ENCODE measurements at places on chromosomes 13 and 19. TPM values are rescaled to one million over a fixed set of nuclear protein-coding genes. Genes with fewer than 3 reads are reported as not detected.

DNA sequence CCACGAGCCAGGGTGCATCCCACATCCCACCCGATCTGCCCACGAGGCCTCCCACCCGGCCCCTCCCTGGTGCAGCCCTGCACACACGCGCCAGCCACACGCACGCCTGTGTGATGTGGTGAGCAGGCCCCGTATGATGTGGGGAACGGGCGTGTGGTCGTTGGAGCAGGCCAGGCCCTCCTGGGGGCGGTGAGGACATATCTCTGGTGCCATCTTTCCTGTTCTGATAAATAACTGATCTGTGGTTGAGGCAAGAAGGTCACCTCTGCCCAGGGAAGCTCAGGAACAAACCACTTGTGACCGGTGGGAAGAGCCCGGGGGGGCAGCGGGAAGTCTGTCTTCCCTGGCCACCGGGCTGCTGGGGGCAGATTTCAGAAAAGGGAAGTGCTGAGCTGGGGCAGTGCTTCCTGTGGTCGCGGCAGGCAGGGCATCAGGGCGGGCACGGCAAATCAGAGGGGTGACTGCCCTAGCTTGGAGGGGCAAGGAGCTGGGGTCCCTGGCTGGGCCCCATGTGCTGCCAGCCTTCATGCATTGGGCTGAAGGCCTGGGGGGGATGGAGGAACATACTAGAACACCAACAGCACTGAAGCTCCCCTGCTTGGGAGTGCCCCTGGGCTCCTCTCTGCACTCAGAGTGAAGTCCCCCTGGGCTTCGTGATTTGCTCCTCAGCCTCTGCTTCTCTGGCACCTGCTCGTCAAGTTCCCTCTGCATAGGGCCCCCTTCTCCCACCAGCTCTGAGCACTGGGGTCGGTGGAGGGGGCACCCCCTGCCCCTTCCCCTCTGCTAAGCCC is 35.2 kb upstream of the SLC7A10 start:
- no peaks in the 10 kb centered on the region for H3K36me3 ChIP-seq
- no peak overlapping the region for H3K27ac ChIP-seq
- no peak overlapping the region for H3K4me3 ChIP-seq
- DNase-seq, result no peak

DNA sequence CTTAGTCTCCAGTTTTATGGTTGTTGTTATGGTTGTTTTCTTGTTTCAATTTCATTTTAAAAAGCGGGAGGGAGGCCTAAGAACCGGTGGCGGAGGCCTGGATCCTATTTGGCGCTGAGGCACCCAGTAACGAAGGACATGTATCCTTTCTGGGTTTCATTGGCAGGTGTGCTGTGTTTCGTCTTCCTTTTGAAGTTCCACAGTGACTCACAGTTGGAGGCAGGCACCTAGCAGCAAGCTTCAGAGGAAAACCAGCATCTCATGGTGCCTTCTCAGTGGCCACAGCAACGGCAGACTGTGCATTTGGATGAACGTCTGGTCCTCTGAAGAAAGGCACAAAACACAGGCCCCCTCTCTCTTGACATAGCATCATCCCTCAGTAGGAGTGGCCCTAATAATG is 697.2 kb downstream of the EFNB2 start:
- no peak for DNase-seq
- H3K4me3 ChIP-seq, result no peak overlapping the region
- no peaks in the 10 kb centered on the region for H3K27me3 ChIP-seq
- H3K36me3 ChIP-seq, result no peaks in the 10 kb centered on the region
- no peak overlapping the region for H3K27ac ChIP-seq

- peak overlapping the region; percentile 57 for H3K27ac ChIP-seq
- H3K27me3 ChIP-seq, result no peaks in the 10 kb centered on the region
- DNase-seq, result no peak
- no peak overlapping the region for H3K4me3 ChIP-seq
- H3K36me3 ChIP-seq, result no peaks in the 10 kb centered on the region
Observed at GRCh38 chr19:15318241-15318691, 14.1 kb downstream of the BRD4 start.

GRCh38 chr13:110126391-110126961 is 180.5 kb downstream of the COL4A1 start:
- peak overlapping the region; percentile 53 for H3K27ac ChIP-seq
- H3K4me3 ChIP-seq, result no peak overlapping the region
- H3K27me3 ChIP-seq, result no peaks in the 10 kb centered on the region
- peak; percentile 36 for DNase-seq
- H3K36me3 ChIP-seq, result no peaks in the 10 kb centered on the region
- H3K4me1 ChIP-seq, result no peaks in the 10 kb centered on the region

GRCh38 chr13:95420501-95420900 is 119.2 kb upstream of the ABCC4 start:
- H3K36me3 ChIP-seq, result no peaks in the 10 kb centered on the region
- H3K4me3 ChIP-seq, result no peak overlapping the region
- no peaks in the 10 kb centered on the region for H3K27me3 ChIP-seq
- H3K27ac ChIP-seq, result no peak overlapping the region
- H3K4me1 ChIP-seq, result no peaks in the 10 kb centered on the region

GRCh38 chr19:58561373-58562121 is 3.1 kb upstream of the UBE2M start:
- no peak overlapping the region for H3K27ac ChIP-seq
- H3K4me3 ChIP-seq, result no peak overlapping the region
- H3K36me3 ChIP-seq, result no peaks in the 10 kb centered on the region
- no peak for DNase-seq
- no peaks in the 10 kb centered on the region for H3K27me3 ChIP-seq

DNA sequence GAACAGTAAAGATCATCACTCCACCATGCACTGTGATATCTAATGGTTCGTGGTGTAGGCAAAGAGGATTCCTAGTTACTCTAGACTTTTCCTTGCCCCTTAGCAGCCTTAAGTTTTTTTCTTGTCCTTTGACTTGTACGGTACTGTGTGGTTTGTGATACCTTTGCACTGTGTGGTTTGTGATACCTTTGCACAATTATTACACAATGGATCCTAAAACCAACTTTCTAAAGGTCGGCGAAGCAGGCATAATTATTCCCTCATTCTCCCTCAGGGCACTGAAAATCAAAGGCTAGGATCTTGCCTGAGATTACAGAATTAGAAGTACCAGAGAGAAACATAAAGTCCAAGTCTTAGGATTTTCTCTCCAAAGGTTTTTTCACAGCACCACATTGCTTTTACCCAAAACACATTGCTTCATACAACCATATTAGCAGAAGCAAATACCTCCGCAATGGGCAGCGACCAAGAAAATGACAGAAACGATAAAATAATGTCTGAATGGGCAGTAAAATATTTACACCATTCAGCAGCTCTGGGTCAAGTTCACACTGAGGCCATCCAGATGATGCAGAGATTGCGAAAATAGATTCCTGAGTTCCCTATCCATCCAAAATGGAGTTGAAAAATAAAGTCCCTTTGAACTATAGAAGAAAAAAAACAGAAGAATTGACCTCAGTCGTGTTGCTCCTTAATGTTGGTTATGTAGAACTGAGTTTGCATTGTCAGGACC is 106.4 kb downstream of the FGF14 start:
- H3K4me1 ChIP-seq, result no peaks in the 10 kb centered on the region
- H3K27ac ChIP-seq, result no peak overlapping the region
- DNase-seq, result no peak
- no peaks in the 10 kb centered on the region for H3K36me3 ChIP-seq
- no peaks in the 10 kb centered on the region for H3K27me3 ChIP-seq
- no peak overlapping the region for H3K4me3 ChIP-seq

- no peak overlapping the region for H3K27ac ChIP-seq
- H3K36me3 ChIP-seq, result no peaks in the 10 kb centered on the region
- H3K4me3 ChIP-seq, result no peak overlapping the region
- H3K4me1 ChIP-seq, result peaks cover 3% of the 10 kb centered on the region
- no peaks in the 10 kb centered on the region for H3K27me3 ChIP-seq
- no peak for DNase-seq
Observed at GRCh38 chr13:40611004-40611403, 55.4 kb downstream of the FOXO1 start.

DNA sequence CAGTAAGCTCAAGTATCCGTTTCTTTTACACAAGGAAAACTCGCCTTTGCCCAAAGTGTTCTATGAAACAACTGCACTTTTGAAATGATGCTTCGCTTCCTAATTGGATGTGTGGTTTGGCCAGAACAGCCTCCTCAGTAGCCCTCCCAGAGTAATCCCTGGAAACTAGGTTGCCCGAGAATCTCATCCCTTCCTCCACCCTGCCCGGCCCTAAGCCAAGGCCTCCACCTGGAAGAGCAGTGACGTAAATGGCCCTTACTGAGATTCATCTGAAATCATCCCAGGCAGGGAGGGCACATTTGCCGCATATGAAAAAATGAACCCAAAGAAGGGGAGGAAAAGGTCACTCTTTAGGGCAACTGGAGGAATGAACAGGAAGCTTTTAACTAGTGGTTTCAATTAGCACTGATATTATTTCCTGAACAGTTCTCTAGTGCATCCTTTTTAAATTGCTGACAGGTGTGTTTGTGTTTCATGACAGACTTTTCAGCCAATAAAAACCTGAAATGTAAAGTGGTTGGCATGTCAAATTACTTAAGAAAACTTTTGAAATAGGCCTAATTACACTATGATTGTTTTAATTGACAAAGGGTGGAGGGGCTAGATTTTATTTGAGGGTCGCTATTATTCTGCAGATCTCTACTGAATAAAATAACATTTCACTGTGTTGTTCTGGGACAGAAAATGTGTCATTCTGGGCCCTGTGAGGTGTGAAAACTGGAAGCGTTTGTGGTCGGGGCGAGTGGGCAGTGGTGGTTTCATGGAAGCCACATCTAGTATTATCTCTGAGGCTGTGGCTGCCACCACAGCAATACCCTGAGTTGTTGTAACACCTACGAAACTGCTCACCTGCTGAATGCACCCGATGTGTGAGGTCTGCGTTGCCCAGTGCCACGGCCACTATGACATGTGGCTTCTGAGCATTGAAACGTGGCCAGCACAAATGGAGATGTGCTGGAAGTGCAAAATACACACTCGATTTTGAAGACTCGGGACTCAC is 112.1 kb downstream of the ZIC5 start:
- H3K36me3 ChIP-seq, result no peaks in the 10 kb centered on the region
- no peaks in the 10 kb centered on the region for H3K4me1 ChIP-seq
- no peak overlapping the region for H3K4me3 ChIP-seq
- H3K27ac ChIP-seq, result no peak overlapping the region

DNA sequence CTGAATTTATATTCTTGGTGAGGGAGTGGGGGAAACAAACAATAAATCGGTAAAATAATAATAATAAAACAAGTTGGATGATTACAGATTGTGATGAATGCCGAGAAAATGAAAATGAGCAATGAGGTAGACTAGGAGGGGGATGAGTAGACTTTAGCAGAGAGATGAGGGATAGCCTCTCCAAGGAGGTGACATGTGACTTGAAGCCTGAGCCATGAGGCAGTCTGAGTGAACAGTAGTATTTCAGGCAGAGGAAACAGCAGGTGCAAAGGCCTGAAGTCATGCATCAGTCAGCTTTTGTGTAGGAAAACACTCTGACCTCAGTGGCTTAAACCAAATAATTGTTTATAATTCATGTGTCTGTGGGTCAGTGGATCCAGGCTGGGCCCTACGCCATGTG is 4.6 kb downstream of the ZNF135 start:
- H3K4me3 ChIP-seq, result no peak overlapping the region

DNA sequence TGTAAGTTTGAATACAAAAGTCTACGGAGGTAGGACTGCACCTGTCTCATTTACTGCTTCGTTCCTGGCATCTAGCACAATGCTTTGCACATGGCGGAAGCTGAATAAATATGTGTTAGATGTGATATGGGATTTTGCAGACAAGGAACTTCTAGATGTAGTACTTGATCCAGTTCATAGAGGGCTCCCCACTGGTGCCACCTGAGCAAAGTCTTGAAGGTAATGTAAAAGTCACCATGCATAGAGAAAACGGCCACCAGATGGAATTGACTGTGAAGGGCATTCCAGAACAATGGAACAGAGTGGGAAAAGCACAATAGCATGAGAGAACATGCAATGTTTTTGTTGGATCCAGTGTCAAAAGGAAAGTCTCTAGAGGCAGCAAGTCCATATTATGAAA is 209.3 kb downstream of the HS6ST3 start:
- no peak for DNase-seq
- no peaks in the 10 kb centered on the region for H3K27me3 ChIP-seq
- H3K4me1 ChIP-seq, result no peaks in the 10 kb centered on the region
- no peaks in the 10 kb centered on the region for H3K36me3 ChIP-seq

DNA sequence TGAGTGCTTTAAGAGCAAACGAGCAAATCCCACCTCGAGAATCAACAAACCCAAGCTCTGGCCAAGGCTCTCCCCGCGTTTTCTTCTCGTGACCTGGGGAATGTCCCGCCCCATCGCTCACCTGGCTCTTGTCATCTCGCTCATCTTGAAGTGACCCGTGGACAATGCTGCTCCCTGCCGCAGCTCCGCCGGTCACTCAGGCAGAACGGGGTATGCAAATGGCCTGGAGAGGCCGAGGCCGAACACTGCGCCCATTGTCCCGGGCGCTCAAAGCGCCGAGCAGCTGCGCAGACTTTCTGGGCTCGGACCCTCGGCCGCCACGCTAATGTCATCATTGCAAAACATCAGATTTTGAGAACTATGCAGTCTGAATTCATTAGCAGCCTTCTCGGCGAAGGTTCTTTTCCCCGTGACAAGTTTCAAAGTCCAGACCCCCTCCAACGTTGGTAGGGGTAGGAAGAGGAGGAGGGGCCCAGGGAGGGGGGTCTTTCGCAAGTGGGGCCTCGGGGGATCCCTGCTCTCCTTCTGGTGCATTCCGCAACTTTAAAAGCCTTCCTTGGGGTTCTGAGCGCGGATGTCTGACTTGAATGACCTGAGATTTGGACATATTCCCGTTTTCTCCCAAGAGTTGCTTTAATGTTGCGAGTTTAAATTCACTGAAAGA is 39.7 kb downstream of the SOX1 start:
- peak; percentile 63 for DNase-seq
- H3K4me3 ChIP-seq, result no peak overlapping the region
- peaks cover 60% of the 10 kb centered on the region for H3K27me3 ChIP-seq
- no peaks in the 10 kb centered on the region for H3K4me1 ChIP-seq
- H3K36me3 ChIP-seq, result no peaks in the 10 kb centered on the region
- no peak overlapping the region for H3K27ac ChIP-seq

GRCh38 chr19:35729021-35729420 is 11.2 kb downstream of the KMT2B start:
- no peaks in the 10 kb centered on the region for H3K27me3 ChIP-seq
- H3K27ac ChIP-seq, result no peak overlapping the region
- no peak for DNase-seq
- no peaks in the 10 kb centered on the region for H3K4me1 ChIP-seq
- H3K36me3 ChIP-seq, result peaks cover 50% of the 10 kb centered on the region

GRCh38 chr19:55193481-55193880 is 13.4 kb upstream of the SYT5 start:
- no peak overlapping the region for H3K4me3 ChIP-seq
- no peak overlapping the region for H3K27ac ChIP-seq
- no peaks in the 10 kb centered on the region for H3K36me3 ChIP-seq

GRCh38 chr13:32669030-32669646 is 82.9 kb downstream of the PDS5B start:
- no peaks in the 10 kb centered on the region for H3K27me3 ChIP-seq
- DNase-seq, result peak; percentile 62
- H3K4me1 ChIP-seq, result no peaks in the 10 kb centered on the region
- no peak overlapping the region for H3K27ac ChIP-seq

The NLRP9 gene
- total RNA-seq, result 0.09 TPM

The CNN1 gene
- total RNA-seq, result 47.8 TPM

The IGFL4 gene
- not detected for total RNA-seq

The METTL21C gene
- not detected for total RNA-seq

The TNFRSF19 gene
- total RNA-seq, result 14.7 TPM

The TTC9B gene
- not detected for total RNA-seq

The SCN1B gene
- 24.1 TPM for total RNA-seq

Measured in kidney (tissue), 22 donors.